ENCODE measurements at places on chromosomes 6 and 20.

DNA sequence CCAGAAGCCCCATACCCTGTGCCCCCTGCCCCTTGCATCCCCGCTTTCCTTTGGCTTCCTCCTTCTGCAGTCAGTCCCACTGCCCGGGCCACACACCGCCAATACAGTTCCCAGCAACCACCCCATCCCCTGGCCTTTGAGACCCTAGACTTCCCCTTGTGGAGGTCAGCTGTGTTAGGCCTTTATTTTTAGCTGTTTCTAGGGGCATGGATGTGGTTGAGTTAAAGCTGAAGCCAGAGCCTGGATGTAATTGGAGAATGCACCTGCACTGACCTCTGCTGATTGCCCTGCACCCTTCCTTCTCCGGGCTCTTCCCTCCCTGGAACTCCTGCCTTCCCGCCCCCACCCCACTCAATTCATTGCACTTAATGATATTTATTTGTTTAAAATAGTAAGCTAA is 33.9 kb downstream of the LYRM2 start:
- DNase-seq, result no peak

- DNase-seq, result no peak
Measured at GRCh38 chr20:59723607-59724456, 119.5 kb downstream of the PHACTR3 start.

DNA sequence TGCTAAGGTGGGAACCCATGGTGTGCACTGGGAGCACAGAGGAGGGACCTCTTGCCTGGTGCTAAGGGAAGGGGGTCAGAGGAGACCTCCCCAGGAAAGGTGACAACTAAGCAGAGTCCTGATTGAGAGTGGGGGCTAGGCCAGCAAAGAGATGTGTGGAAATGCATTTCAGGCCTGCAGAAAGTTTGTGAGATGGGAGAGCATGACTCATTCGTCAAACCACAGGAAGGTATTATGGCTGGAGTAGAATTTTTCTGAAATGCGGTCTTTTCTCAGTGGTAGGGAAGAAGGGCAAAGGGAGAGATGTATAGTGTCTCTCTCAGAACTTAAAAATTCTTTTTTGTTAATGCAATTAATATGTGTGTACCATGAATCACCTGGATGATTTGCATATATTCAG is 23.6 kb upstream of the EDN1 start:
- DNase-seq, result no peak

GRCh38 chr6:166697113-166697512 is 70.1 kb upstream of the RPS6KA2 start:
- DNase-seq, result no peak

GRCh38 chr6:35415065-35415891 is 36.9 kb upstream of the FANCE start:
- peak; percentile 16 for DNase-seq

GRCh38 chr6:51818520-51819022 is 268.8 kb downstream of the PKHD1 start:
- no peak for DNase-seq

DNA sequence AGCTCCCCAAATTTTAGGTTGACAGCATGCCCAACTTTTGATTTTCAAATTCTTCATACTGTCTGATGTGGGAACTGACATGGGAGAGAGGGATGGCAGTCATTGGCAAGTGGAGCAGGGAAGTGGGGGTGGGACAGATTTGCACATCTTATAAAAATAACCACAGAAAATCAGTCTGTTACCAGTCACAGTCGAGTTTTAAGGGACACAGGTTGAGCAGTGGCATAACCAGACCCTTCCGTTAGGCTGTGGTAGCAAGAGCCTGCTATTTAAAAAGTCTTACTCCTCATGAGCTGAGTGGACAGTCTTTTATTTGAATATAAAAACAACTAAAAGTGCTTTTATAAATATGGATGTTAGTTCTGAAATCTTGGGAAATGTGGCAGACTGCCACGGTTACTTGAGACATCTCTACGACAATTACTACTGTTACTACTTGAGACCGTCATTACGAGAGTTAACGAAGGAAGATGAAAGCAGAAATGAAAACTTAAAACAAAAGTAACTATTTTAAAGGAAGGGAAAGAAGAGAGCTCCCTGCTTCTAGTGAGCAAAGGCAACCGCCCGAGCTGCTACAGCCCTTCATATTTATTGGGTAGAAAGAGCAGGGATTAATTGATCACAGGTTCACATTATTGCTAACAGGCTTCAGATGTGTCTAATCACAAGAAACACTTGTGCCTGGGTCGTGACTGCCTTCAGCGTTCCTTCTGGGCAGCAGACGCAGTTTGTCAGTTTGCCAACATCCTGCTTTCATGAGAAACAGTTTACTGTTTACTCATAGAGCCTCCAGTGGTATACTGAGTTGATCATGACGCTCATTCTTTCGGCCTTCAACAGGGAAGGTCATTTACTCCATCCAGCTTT is 71.3 kb downstream of the EFHC1 start:
- no peak for DNase-seq

GRCh38 chr6:88983532-88983931 is 20.1 kb upstream of the RNGTT start:
- no peak for DNase-seq

GRCh38 chr6:84749181-84749580 is 15.2 kb downstream of the TBX18 start:
- no peak for DNase-seq

GRCh38 chr6:69668916-69669315 is 127.9 kb downstream of the LMBRD1 start:
- peak; percentile 31 for DNase-seq

DNA sequence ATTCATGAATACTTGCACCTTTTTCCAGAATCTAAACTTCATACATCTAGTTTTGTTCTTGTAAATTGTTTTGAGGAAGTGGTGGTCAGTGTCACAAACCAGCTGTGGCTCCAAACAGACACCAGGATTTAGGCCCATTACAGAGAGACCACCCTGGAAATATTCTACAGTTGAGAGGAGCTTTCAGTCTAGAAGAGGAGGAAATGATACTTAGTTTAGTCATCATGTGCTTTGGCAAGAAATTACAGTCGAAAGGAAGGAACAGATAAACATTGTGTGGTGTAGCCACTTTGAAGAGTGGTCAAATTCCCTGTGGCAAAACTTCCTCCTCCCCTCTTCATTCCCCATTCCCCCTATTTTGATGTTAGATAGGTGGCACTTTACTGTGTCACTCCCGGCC is 15.7 kb downstream of the DCBLD1 start:
- no peak for DNase-seq

DNA sequence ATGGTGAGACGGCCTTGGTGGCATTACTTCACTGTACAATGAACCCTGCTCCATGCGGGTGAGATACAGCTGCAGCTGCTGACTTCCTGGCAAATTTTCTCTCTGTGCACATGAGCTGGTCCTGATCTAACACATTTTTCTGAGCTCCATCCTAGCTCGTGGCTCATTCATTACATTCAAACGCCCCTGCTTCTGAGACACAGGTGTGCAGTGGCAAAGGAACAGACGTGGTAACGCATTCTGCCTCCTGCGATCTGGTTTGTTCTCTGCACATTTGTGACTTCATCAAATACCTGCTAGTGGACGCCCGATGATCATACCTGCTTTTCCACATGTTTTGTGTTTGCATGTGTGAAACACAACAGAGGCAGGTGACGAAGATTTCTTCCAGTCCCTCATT is 189.6 kb upstream of the PDE10A start:
- DNase-seq, result no peak

DNA sequence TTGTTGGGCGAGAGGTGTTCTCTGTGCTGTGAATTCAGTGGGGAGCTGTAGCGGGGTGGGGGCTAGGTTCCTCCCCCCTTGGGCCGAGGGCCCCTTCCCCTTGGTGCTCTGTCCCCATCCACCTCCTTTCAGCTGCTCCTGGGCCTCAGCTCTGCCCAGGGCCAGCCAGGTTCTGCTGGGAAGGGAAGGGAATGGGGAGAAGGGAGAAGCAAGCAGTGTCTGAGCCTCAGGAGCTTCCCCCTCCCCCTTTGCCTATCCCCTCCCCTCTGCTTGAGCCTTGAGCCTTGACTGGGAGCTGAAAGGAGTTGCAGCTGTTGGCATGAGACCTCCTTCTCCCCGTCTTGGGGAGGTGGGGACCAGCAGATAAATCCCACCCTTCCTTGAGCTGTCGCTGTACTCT is 576 bp upstream of the RRP36 start:
- no peak for DNase-seq

GRCh38 chr20:42734660-42735368 is 454.9 kb downstream of the PTPRT start:
- peak; percentile 7 for DNase-seq

- no peak for DNase-seq
Measured at GRCh38 chr6:144094731-144095133, 641 bp downstream of the SF3B5 start.

DNA sequence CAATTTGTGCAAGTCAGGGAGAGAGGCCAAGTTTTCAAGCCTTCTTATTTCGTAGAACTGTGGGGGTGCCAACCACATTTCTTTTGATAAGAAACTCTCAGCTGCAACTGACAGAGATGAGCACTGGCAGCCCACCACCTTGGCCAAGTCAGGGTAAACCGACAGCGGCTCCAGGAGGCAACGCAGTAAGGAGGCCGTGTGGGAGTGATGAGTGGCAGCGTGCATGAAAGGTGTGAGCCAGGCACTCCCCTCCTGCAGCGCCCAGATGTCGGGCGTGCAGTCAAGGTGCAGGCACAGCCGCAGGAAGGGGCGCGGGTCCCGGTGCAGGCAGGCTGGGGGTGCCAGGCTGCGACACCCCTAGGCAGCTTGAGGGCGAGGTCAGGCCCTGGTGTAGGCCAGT is 49.2 kb upstream of the HDAC2 start:
- DNase-seq, result no peak

GRCh38 chr6:22613051-22613450 is 43.7 kb downstream of the HDGFL1 start:
- no peak for DNase-seq

GRCh38 chr6:149899486-149899885 is 1.6 kb upstream of the RAET1E start:
- no peak for DNase-seq

DNA sequence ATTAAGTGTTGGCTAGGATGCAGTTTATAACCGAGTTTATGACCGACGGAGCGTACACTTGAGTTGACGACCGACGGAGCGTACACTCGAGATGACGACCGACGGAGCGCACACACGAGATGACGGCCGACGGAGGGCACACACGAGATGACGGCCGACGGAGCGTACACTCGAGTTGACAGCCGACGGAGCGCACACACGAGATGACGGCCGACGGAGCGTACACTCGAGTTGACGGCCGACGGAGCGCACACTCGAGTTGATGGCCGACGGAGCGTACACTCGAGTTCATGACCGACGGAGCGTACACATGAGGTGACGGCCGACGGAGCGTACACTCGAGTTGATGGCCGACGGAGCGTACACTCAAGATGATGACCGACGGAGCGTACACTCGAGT is 119.8 kb downstream of the HUS1B start:
- no peak for DNase-seq

DNA sequence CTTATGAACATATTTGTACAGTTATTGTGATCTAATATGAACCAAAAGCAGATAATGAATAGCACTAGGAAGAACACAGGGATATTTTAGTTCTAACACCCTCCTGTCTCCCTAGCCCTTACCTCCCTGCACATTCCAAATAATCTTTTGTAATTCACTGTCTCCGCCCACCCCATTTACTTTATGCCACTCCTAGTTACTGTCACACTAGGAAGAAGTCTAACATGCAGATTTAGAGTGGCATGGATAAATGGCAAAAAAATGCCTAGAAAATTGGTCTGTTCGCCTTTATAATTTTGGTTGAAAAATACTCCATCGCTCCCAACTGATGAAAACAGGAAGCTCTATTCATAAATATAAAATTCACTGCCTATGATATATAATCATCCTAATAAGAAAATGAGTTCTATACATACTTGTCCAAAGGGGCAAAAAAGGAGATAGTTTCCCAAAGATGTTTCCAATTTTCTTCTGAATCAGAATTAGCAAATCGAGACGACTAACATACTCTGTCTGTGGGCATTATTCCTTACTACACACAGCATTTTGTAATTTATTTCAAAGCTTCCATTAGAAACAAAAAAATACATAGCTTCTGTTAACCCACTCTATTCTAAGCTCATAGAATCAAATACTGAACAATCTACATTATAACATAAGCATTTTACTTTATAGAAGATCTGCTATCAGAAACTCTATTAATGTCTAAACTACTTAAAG is 1.3 kb upstream of the RUNX2 start:
- no peak for DNase-seq
